ENCODE measurements at places on chromosomes 4 and X.

GRCh38 chr4:164136180-164136616, 617.7 kb upstream of the SMIM31 start:
- DNase-seq, result no peak

- DNase-seq, result no peak
Observed at GRCh38 chr4:16739997-16740624, 158.3 kb downstream of the LDB2 start.

DNA sequence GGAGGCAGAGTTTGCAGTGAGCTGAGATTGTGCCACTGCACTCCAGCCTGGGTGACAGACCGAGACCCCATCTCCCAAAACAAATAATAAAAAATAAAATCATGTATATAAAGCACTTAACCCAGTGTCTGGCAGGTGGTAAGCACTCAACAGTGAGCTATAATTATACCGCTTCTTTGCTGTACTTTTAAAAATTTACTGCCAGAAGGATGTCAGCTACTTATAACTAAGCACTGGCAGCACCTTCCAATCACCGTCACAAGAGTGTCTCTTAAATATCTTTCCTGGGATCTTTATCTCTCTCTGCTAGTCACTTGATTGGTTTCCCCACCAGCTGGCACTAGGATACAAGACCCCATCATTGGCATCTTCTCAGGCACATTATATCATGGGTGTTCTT, 53.9 kb upstream of the DAPP1 start:
- no peak for DNase-seq

DNA sequence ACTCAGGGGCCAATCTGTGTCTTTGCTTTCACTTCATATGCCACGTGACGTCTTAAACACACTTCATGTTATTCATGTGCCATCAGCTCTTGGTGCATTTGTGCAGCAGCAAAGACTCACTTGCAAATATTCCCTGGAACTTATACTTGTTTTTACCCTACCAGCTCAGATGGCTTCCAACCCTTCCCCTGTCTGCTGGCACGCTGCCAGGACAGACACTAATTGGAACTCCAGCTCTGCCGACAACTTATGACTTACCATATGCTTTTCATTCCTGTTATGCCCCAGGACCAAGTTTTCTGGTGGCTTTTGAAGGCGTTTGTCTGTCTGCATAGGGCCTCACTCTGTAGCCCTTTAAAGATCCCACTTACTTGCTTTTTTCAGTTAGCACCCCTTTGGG, 261.7 kb upstream of the GNPDA2 start:
- no peak for DNase-seq

GRCh38 chr4:112181358-112182000, 36.2 kb downstream of the FAM241A start:
- no peak for DNase-seq

- no peak for DNase-seq
Observed at GRCh38 chr4:112183252-112183651, 38.0 kb downstream of the FAM241A start.

DNA sequence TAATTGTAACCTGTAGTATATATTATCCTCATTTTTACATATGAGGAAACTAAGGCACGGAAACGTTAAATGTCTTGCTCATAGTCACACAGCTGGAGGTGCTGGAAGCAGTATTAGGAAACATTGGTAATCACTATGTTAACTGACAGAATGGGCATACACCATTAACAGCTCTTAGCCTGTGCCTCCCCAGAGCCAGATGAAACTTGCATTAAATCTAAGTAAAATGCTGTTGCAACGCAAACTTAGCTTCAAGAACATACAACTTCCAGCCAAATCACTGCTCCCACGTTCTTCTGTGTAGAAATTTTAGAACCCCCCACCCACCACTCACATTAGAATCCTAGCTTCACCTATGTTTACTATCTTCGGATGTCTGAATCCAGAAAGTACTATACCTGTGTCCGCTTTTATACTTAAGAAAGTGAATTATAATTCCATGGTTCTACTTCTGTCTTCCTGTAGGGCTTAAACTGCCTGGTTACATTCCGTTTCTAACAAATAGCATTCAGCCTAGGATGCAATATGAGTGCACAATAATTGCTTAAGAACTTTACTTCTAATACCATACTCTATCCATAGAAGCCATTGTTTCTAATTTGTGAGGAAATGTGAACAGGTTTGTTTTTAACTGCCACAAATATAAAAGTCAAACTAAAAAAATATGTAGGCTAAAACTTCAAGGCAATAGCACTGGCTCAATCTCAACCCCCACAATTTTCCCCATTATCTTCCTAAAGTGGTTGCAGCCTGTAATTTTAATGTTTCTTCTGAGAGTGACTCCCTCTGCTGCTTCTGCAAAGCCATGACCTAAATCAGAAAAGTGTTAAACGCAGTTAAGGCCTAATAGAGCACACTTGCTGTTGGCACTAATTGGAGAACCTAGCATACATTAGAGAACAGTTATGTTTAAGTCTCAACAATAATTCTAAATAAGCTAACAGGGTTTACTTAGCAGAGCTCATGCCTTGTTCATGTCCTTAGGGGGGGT, 4.4 kb downstream of the UNC5C start:
- no peak for DNase-seq

- no peak for DNase-seq
Observed at GRCh38 chr4:21490682-21491081, 457.9 kb downstream of the KCNIP4 start.

DNA sequence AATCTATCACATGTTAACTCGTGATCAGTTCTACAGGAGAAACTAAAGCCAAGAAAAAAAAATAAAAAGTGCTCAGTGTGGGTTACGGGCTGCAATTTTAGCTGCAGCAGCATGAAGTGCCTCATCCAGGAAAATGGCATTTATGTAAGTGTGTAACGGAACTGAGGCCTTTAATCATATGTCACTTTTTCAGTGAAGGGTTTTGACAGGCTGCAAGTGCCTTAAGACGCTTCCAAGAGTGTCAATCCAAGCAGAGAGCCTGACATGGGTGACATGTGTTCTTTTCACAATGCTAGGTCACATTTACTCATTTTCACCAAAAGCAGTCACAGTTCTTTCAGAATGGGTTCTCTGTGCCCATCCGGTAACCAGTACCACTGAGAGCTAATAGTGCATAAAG, 604.6 kb downstream of the RAB28 start:
- DNase-seq, result no peak

GRCh38 chrX:82627568-82627967, 880.5 kb upstream of the POU3F4 start:
- no peak for DNase-seq

DNA sequence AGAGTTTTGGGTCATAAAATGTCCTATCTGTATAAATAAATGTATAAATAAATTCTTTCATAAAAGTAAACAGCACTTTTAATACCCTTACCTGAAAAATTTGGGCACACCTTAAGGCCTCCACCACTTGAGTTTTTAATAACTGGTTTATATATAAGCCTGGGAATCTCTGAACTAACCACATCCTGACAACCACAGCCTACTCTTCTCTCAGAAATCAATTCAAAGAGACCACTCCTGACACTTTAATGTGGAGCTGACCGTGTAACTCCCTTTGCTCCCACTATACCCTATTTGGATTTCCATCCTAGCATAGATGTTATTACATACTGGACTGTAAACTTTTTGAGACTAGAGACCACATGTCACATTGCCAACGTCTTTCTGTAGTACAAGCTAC, 3.5 kb downstream of the FBXL5 start:
- no peak for DNase-seq

GRCh38 chrX:137999552-137999951, 433.6 kb downstream of the ZIC3 start:
- DNase-seq, result no peak

DNA sequence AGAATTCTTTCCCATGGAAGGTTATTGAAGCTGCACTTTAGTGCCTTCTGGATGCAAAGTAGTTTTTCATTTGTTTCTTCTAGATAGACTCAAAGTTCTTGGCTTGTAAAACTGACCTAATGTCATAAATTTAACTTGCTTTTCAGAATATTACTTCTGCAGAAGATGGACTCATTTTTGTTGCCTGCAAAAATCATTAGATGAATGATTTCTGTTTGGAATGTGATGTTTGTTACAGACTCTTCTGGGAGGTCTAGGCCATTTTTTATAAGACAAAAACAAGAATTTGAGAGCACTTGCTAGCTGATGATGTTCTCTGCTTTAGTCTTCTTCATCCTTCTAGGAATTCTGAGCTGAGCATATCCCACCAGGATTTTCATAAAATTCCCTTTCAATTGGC, 308.6 kb upstream of the GIMD1 start:
- peak; percentile 39 for DNase-seq

GRCh38 chr4:70783096-70783495, 56.6 kb downstream of the GRSF1 start:
- no peak for DNase-seq

- DNase-seq, result peak; percentile 41
Observed at GRCh38 chrX:40468033-40468846, 112.5 kb upstream of the ATP6AP2 start.

DNA sequence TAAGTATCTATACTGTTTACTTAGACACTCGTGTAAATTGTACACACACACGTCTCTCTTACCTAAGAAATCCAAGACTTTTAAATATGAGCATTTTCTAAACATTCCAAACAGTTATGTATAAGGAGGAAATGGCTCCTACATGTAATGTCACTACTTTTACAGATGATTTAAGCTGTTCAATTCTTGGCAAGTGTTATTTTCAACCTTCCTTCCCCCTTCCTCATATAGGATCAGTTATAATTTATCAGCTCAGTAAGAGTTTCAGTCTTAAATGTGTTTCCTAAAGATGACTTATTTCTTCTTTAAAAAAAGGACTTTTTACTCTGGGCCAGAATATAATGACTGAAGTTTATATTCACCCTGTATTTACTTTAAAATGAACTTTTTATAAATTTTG, 601.1 kb downstream of the ANKRD50 start:
- DNase-seq, result no peak

GRCh38 chr4:128227991-128228571, 59.5 kb downstream of the PGRMC2 start:
- DNase-seq, result no peak

DNA sequence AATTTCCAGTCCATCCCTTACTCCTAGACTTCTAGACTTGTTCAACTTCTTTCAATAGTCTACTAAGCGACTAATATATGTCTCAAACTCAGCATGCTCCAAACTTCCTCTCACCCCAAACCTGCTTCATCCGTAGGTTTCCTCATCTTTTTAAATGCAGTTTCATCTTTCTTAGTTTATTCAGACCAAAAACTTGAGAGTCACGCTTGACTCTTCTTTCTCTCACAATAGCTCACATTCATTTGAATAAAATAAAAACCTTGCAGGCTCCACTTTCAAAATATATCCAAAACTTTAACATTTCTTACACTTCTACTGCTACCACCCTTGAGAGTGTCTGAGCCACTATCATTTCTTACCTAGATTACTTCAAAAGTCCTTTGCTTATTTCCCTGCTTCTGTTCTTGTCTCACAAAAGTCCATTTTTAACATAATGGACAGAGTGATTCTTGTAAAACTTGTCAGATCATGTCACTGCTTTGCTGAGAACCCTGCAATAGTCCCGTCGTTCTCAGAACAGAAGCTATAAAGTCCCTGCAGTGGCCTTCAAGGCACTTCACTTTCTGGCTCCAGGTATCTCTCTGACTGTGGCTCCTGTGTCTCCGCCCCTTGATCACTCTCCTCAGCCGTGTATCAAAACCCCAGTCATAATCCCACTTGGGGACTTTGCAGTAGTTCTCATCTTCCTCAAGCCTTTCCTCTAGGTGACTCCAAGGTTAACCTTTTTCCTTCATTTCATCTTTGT, 167.6 kb downstream of the ARHGAP24 start:
- no peak for DNase-seq

DNA sequence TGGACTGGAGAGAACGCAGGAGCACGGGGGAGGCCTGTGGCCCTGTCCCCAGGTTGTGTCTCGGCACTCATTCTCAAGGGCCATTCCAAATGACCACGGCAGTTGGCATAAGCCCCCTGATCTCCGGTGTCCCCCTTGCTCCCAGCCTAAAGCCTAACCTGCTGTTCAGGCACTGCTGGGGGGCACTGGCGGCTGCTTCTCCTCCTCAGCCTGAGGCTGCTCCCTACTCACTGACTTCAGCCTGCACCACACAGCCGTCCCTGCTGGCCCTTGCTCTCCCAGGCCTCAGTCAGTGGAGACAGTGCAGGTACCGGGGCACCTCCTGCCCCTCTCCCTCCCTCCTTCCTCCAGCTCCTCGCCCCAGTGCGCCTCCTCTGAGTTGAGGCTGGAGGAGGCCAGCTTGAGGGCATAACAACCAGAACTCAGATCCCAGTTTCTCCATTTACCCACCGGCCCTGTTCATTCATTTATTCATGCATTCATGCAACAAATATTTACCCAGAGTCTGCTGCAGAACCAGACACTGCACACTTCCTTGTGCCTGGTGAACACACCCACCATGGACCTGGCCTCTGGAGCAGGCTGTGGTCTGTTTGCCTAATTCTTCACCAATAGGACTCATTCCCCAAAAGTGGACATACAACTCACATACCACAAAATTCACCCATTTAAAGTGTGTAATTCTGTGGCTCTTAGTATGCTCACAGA, 65.0 kb downstream of the CPZ start:
- no peak for DNase-seq

GRCh38 chr4:162727232-162727631, 439.5 kb downstream of the NAF1 start:
- DNase-seq, result no peak

DNA sequence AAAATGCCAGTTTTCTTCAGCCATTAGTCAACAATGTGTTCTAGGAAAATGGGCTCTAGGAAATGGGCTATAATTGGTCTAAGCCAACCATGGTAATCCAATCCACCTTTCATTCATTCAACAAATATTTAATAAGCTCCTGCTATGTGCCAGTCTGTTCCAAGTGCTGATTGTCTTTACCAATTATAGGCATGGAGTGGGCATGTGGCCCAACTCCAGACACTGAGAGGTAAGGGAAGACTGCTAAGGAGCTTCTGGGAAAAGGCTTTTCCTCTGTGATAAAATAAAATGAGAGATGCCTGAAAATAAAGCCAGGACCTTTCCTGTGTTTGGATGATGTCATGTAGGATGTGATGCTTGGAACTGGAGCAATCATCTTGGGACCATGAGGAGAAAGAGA, 43.3 kb downstream of the HOPX start:
- DNase-seq, result no peak

GRCh38 chr4:149884529-149885181, 69.0 kb upstream of the IQCM start:
- no peak for DNase-seq

- no peak for DNase-seq
Observed at GRCh38 chr4:150080337-150080736, 2.1 kb downstream of the DCLK2 start.

- no peak for DNase-seq
Observed at GRCh38 chr4:140336730-140337129, 36.7 kb upstream of the SCOC start.

GRCh38 chr4:52202931-52203330, 151.8 kb downstream of the SPATA18 start:
- DNase-seq, result no peak

DNA sequence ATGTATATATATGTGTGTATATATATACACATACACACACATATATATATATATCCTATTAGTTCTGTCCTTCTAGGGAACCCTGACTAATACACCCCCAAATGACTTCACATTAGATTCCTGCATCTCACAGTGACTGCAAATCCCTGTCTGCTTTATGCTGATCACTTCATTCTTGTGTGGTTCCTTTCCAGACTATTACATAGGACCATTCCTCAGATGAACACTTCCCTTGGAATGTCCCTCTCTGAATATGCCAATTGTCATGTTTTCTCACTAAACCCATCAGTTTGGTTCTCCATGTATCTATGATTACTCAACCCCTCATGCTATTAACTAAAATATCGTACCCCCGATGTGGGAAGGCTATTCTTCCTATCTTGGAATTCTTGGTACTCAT, 605.2 kb upstream of the NR3C2 start:
- no peak for DNase-seq

Data from hindlimb muscle (tissue), 1 donor.